ENCODE measurements at places on chromosomes 5 and 9. TPM values are rescaled to one million over a fixed set of nuclear protein-coding genes. Genes with fewer than 3 reads are reported as not detected.
A peak's percentile ranks its signal among the peaks of the same experiment; 100 is the strongest.

DNA sequence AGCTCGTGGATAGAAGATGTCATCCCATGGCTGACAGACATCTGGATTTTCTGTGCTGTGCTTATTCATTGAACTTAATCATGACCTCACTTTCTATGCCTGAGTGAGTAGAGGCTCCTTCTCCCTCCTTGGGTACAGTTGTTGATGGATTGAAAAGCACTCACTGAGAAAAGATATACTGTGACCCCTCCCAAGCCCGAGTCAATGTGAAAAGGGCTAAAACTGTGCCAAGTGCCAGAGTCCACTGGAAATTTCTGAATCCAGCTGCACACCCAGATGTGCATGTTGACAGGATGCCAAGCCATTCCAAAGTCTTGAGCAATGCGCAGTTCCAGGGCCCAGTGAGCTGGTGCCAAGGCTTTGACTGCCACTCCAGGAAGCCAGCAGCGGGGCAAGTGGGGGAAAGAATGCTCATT lies 473.0 kb downstream of the NTRK2 start:
- no peak for DNase-seq

- DNase-seq, result no peak
These were observed 564.4 kb downstream of the SEMA5A start for GRCh38 chr5:8981496-8981895.

GRCh38 chr5:80407735-80408483 lies at the start of gene ZFYVE16:
Gene ZFYVE16 (plus strand): TSS chr5:80408064. CDS start chr5:80434148, 26,084 bp downstream.
- DNase-seq, result peak; percentile 96

PCDHA10 gene
- 0.05 TPM for polyA plus RNA-seq

All from forelimb muscle (tissue), 1 donor.